H54 (cell line): ENCODE measurements at places on chromosomes 6 and 20.

DNA sequence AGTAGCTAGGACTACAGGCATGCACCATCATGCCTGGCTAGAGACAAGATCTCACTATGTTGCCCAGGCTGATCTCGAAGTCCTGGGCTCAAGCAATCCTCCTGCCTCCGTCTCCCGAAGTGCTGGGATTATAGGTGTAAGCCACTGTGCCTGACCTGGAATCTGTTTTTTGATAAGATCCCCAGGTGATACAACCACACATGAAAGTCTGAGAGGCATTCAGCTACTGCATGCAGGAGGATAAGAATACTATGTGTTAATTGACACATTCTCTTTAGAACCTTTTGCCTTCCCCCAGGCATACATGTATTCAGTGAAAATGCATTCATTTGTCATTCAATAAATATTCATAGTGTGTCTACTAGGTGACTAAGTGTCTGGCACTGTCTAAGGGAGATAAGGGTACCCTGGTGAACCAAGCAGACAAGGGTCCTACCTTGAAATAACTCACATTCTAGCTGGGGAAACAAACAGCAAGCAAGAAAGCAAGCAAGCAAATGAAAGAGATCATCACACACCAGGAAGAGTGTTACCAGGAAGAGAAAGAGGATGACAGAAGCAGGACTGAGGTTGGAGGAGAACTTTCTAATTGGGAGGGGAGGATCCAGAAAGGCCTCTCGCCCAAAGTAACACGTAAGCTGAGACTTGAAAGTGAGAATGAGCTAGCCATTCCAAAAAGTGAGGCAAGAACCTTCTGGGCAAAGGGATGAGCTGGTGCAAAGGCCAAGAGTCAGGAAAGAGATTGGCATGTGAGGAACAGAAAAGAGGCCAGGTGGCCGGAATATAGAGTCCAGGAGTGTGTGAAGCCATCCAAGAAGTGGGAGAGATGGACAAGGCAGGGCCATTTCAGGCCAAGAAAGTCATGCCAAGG lies 6.5 kb downstream of the GFOD1 start:
- no peak for DNase-seq

GRCh38 chr6:10720265-10720959 lies 2.5 kb upstream of the TMEM14C start:
- DNase-seq, result no peak

DNA sequence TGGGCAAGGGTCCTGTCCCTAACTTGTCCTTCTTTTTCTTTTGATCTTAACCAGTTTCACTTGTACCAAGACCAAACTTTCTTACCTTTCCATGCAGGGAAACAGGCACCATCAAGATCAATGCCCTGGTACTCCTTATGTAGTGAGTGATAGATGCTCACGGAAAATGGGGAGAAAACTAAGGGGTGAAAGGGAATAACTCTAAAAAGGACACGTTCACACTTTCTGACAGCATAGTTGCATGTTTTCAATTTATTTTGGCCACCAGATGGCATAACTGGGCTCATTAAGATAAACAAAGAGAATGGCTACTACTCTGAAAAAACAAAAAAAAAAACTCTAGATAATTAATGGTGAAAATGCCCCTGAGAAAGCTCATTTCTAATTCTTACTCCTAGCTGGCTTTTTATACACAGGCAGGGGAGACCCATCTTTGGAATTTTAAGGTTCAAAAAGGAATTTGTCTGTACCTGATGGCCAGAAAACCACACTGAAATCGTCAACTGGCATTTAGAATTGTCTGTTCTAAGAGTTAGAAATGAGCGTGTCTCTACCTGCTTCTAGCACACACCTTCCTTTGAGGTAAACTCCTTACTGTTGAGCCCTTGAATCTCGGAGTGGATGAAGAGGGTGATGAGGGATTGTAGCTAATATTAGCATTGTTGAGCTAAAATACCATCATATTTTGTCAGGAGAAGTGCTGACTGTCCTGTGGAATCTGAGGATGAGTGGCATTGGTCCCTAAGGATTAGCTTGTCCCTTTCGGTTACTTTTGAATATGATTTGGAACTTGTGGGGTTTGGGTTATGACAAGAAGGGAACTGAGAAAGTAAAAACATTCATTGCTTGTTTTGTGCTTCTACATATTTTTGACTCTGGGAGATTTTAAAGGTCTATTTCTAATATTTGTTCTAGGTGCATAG lies 62.2 kb upstream of the DDR1 start:
- DNase-seq, result peak; percentile 41

DNA sequence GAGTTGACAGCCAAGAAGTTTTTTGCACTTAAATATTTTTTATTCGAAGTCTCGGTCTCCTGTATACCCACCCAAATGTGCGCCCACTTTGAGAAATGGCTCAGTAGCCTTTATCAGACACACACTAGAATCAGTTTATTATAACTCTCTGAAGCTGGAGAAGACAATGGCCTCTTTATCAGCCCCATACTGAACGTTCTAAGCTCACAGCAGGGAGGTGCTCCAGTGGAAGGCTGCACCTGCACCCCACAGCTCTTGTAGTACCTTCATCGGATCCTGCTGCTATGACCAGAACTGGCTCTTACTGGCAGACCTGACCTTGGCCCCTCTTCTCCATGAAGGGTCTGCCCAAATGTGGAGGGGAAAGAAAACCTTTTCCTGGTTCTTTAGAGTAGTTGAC lies 165.0 kb upstream of the SCGN start:
- DNase-seq, result no peak

- no peak for DNase-seq
These were observed 57.7 kb downstream of the FAM229B start for GRCh38 chr6:112145080-112145573.

GRCh38 chr6:54633601-54634000 lies 213.0 kb upstream of the FAM83B start:
- no peak for DNase-seq

- DNase-seq, result no peak
These were observed 859.0 kb downstream of the QKI start for GRCh38 chr6:164273491-164273890.

DNA sequence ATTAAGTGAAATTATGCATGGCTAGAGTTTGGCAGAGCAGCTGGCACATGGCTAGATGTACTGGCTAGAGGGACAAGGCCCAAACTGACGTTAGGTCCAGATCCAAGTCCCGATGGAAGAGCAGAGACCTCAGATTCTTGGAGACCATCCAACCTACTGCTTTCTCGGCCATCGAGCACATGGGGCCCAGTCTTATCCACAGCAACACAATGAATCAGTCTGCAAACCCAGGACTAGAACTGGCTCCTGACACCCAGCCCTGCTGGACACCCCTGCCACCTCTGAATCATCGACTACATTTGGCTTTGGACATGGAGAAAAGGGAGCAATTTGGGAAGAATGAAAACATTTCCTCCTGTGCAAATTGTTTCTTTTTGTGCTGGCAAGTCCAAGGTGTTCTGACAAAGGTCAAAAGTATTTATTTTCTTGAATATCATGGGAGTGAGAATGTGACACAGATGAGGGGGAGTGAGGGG lies 23.9 kb upstream of the YWHAB start:
- peak; percentile 81 for DNase-seq

DNA sequence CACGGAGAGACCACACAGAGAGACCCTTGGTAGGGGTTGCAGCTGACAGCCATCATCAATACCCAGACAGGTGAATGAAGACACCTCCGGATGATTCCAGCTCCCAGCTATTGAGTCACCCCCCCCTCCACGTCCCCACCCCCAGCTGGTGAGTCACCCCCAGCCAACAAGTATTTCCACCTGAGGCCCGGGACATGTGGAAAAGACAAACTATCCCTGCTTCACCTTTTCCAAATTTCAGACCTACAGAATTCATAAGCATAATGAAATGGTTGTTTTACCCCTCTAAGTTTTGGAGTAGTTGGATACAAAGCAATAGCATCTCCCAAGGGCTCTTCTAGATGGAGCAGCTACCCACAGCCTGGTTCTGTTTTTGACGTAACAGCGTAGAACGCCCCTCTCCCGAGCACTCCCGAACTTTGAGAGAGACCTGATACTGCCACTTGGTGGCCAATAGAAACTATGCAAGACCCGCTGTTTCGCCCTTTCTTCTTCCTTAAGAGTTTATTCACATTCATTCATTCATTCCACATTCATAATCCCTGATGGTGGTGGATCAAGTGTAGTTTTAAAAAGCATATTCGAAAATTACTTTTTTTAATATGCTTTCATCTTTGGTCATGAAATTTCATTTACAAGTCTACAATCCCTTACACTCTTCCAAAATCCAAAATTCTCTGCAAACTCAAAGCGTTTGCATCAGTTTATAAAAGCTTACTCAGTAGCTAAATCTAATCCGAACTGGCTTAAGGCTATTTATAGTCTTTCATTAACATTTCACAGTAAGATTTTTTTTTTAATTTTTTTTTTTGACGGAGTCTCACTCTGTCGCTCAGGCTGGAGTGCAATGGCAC lies 15.1 kb upstream of the PPP1R16B start:
- no peak for DNase-seq

GRCh38 chr6:34246249-34246562 lies 2.6 kb downstream of the SMIM29 start:
- no peak for DNase-seq

- DNase-seq, result no peak
These were observed 251.0 kb downstream of the RNGTT start for GRCh38 chr6:88712243-88712936.

- DNase-seq, result no peak
These were observed 39.2 kb downstream of the MYLIP start for GRCh38 chr6:16168121-16168520.

DNA sequence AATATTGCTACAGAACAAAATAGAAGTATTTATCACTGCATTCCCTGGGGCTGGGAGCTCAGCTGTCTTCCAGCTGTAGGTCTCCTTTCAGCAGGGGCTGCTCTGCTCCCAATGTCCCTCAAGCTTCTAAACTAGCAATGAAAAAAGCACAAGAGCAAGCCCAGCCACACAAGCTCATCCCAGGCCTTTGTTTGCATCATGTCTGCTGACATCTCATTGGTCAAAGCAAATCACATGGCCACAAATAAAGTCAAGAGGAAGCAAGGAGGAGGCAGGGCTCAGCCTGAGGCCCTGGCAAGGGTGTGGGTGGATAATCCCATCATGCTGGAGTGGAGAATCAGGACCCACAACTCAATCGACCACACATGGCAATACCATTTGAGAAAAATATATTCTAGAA lies 2.2 kb upstream of the BFSP1 start:
- no peak for DNase-seq

- DNase-seq, result no peak
These were observed 65.7 kb downstream of the TFAP2B start for GRCh38 chr6:50884364-50884763.

DNA sequence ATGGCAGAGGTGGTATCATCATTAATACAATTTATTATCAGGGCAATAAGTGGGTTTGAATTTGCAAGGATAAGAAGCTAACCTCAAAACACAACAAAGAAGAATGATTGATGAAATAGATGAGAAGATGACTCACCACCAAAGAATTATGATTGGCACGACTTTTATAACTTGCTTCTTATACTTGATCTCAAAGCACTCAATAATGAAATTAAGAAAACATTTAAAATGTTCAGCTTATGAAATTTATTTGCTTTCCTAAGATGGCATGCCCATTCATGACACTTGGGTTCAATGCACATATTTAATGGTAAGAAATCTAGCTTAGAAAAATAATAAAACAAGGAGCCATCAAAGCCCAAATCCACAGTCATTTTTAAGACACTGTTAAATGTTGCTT lies 477.5 kb downstream of the GJA1 start:
- DNase-seq, result no peak

DNA sequence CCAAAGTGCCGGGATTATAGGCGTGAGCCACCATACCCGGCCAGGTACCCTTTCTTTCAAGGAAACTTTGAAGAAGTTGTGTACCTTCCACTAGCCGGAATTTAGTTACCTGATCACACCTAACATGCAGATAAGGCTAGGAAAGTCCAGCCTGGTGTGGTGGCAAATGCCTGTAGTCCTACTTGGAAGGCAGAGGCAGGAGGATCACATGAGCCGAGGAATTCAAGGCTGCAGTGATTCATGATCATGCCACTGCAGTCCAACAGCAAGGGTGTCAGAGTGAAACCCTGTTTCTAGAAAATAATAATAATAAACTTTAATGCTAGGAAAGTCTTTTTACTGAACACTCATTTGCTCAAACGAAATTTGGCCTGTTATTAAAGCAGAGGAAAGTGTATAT lies 21.0 kb downstream of the NFYA start:
- no peak for DNase-seq
